ENCODE measurements at places on chromosomes 4 and X. TPM values are rescaled to one million over a fixed set of nuclear protein-coding genes. Genes with fewer than 3 reads are reported as not detected.

DNA sequence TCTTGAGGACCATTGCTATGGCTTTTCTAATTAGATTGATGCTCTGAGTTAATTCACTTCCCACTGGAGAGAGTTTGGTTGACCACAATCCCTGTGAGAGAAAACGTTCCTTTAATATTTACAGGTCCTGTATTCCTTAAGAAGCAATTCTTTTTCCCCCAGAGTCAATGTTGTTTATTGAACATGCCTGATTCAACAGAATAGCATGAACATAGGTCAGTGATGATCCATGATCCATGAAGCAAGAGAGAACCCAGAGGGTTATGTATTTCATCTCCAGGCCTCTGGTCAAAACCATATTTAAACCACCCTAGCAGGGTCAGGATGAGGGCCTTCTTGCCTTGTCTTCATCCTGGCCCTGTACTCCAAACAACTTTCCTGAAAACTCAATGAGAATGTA is 39.4 kb upstream of the EFHC2 start:
- no peak for ATAC-seq

GRCh38 chr4:76386566-76387305 is 34.2 kb downstream of the CCDC158 start:
- no peak for ATAC-seq

DNA sequence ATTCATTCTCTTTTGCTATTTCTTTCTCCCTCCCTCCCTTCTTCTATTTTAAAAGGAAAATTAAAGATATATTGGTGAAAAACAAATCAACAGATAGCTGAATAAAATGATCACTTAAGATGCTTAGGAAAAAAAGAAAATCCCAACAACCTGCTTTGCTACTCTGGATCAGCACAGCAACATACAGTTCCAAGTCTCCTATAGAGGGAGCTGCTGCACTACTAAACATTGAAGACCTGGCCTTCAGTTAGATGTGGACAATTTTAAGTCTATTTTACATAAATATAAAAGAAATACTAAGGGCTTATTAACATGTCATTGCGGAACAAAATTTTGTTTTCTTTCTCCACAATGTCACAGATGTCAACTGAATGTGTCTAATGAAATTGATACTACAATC is 226.4 kb downstream of the MAGEB5 start:
- no peak for ATAC-seq

DNA sequence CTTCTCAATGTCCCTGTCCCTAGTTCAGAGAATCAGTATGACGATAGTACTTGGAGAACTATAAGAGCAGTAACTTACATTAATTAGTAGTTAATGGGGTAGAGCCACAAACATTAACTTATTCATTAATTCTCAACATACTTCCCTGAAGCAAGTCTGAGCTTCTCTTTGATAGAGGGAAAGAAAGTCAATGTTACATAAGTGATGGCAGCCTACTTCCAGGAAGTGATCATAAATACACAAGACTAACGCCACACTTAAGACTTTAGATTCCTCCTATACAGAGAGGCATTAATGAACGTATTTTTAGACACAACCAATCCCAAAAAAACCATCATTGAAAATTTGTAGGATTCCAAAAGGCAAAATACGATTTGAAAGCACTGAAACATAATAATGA is 33.8 kb downstream of the TSPAN5 start:
- no peak for ATAC-seq

GRCh38 chr4:24845132-24845531 is 49.8 kb downstream of the SOD3 start:
- no peak for ATAC-seq

DNA sequence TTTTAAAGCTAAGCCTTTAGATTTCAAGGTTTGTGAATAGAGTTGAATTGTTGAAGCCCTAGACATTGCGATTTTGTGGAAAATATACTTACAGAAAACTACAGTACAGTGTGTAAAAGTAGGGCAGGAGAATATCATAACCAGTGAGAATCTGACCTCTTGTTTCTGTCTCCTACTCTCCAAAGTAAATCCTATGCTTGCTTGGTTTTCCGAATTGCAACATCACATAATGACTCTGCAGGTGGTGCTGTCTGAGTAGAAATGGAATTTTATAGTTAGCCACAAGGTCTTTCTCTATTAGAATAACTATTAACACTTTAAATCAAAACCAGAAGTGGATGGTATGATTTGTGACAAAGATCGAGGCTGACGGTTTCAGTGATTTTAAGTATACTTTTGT is 505.6 kb downstream of the RAPGEF2 start:
- no peak for ATAC-seq

GRCh38 chrX:20348139-20348538 is 81.4 kb upstream of the RPS6KA3 start:
- no peak for ATAC-seq

DNA sequence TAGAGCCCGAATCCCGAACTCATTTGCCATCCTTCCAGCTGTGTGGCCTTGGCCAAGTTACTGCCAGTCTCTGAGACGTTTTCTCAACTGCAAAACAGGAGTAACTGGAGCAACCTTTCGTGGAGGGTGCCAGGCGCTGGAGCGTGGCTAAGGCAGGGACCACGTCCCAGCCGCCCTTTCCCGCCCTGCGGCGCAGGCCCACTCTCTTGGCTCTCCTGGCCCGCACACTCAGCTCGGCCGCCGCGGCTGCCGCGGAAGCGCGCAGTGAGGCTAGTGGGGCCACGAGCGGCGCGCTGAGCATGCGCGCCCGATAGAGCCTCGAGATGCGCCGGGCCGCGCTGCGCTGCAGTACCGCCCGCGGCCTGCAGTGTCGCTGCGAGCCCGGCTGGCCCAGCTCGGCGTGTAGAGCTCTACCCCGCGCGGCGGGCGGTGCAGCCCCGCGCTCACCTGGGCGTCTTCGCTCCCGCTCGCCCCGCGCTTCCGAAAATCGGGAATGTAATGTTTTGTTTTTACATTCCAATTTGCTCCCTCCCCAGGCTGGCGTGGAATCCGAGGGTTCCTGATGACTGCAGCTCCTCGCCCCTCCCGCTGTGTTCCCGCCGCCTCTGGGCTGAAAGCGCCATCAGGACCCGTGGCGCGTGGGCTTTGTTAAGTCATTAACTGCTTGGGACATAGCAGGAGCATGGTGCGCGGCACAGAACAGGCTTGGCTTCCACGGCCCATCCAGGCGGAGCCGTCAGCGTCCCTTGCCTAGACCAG is 4.0 kb upstream of the ZNF518B start:
- peak; percentile 85 for ATAC-seq

GRCh38 chrX:41435708-41436107 is 11.4 kb upstream of the NYX start:
- ATAC-seq: no peak

DNA sequence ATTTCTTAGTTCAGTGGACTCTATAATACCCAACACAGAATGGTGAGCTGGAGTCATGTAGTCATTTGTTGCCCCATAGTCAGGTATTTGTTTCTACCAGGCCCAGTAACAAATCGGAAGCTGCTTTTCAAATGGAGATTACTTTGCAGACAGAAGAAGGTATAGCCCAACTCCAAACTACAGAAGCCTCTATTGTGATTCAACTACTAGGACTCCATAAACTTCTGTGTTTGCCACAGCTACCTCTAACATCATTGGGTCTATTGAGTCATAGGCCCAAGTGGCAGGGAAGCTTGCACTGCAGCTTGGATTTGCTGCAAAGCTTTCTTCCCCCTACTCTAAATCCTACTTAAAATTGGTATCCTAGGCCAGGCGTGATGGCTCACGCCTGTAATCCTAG is 148.8 kb upstream of the STK26 start:
- ATAC-seq: no peak

Gene NBDY
- 34.2 TPM for total RNA-seq

Gene HSFX4
- total RNA-seq: not detected

Gene PDGFRA
- 11.6 TPM for total RNA-seq

Gene ARSJ
- total RNA-seq: 6.0 TPM
